ENCODE measurements at places on chromosomes 12 and 14. TPM values are rescaled to one million over a fixed set of nuclear protein-coding genes. Genes with fewer than 3 reads are reported as not detected.

The GPRC5D gene
- 0.35 TPM for polyA plus RNA-seq

The SOAT2 gene
- polyA plus RNA-seq, result 0.76 TPM

The BDKRB2 gene
- polyA plus RNA-seq, result not detected

The IL26 gene
- polyA plus RNA-seq, result 0.28 TPM

The KRT84 gene
- polyA plus RNA-seq, result not detected

The ACRBP gene
- not detected for polyA plus RNA-seq

The KRT75 gene
- not detected for polyA plus RNA-seq

The TEAD4 gene
- polyA plus RNA-seq, result not detected

The SERPINA5 gene
- not detected for polyA plus RNA-seq

The SERPINA12 gene
- not detected for polyA plus RNA-seq

The ACOT4 gene
- 5.0 TPM for polyA plus RNA-seq

The CHST11 gene
- polyA plus RNA-seq, result 76.8 TPM

The SLC5A8 gene
- polyA plus RNA-seq, result not detected
